NCI-H748 treated with DMSO at 0.1 percent for 48 hours (cell line): ENCODE measurements at places on chromosomes 2 and 18.

GRCh38 chr2:200471324-200471848 lies 38.5 kb downstream of the KCTD18 start:
- peak; percentile 76 for DNase-seq

- DNase-seq = peak; percentile 67
Measured at GRCh38 chr2:214492152-214492551, 81.3 kb downstream of the VWC2L start.

GRCh38 chr18:27652480-27653121 lies 467.5 kb upstream of the CHST9 start:
- no peak for DNase-seq

DNA sequence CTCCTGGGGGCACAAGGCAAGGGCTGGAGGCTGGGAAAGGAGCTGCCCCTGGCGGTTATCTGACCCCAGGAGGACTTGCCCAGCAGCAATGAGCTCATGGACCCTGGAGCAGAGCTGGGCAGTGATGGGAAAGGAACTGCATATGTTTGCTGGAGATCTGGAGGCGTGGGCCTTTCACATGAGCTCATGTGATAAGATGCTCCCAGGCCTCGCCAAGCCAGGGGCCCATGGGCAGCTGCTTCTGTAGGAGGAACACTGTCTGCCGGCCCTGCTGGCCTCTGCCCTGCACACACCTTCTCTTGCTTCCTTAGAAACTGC lies 9.0 kb upstream of the NPPC start:
- no peak for DNase-seq

DNA sequence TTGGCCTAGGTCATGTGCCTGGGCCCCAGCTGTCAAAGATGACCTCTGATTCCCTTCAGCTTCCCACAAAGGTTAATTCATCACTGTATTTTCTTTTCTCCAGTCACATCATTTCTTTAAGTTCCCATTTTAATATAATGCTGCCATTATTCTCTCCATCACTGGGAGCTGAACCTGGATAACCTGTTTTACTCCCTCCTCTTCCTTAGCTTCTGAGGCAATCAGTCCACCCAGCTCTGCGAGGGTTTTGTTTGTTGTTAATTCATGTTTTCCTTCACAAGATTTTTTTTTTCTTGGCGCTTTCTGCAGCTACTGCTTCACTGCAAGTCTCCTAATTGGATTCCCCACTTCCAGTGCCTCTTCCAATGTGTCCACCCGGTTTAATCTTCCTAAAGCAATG lies 5.1 kb upstream of the EML4 start:
- no peak for DNase-seq

DNA sequence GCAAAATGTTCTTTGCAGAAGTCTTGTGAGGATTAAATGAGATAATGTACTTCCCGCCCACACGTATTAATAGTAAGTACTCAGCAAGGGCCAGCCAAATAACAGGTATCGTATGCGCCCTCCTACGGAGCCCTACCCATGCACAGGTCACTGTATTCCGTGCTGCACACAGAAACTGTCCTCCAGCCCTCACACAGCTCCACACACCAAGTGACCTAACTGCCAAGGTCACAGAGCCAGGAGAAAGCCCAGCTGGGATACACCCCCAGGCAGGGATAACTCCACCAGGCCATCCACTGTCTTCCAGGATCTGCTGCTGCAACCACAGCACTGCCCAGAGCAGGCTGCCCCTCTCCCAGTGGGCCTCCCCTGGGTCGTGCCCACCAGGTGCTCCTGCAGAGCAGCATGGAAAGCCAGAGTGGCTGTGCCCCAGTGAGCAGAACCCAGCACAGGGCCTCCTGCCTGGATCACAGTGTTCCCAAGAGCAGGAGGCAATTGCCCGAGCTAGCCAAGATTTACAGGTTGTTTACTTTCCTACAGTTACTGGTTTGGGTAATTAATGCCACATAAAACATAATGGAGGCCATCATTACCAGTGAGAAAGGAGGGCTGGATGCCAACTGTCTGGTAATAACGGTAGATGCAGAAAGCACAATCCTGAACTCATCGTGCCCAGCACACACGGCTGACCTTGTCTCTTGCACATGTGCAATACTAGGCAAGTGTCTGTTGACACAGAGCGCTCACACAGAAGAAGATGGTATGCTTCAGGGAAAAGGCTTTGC lies 24.4 kb downstream of the TFCP2L1 start:
- peak; percentile 29 for DNase-seq

- no peak for DNase-seq
Measured at GRCh38 chr18:78711316-78711715, 268.3 kb upstream of the SALL3 start.

GRCh38 chr2:238032755-238033337 lies 28.0 kb upstream of the SCLY start:
- no peak for DNase-seq

DNA sequence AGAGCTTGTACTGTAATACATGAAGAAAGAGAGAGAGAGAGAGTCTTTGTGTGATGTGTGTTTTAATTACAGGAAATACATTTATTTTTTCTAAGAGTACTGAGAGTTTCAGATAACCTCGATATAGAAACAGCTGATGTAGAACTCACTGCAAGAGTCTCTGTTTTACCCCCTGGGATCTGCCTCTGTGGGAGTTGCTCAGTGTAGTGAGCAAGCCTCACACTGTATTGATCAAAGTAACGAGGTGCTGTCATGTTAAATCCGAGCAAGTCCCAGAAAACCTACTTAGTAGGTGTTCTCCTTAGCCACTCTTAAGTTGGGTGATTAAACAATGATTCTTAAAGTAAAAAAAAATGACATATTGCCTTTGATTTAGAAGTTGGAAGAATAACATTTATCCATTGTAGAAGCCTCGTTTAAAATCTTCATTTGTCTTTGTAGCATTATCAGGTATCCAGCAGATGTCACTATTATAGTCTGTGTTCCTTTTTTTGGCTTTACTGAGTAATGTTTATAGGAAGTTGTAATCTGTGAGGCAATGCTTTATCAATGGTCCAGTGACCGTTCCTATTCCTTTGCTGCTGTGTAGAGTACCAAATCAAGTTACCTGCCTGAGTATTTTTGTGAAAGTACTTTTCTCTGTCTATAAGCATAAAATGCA lies 219.0 kb downstream of the MYO3B start:
- DNase-seq = peak; percentile 47

DNA sequence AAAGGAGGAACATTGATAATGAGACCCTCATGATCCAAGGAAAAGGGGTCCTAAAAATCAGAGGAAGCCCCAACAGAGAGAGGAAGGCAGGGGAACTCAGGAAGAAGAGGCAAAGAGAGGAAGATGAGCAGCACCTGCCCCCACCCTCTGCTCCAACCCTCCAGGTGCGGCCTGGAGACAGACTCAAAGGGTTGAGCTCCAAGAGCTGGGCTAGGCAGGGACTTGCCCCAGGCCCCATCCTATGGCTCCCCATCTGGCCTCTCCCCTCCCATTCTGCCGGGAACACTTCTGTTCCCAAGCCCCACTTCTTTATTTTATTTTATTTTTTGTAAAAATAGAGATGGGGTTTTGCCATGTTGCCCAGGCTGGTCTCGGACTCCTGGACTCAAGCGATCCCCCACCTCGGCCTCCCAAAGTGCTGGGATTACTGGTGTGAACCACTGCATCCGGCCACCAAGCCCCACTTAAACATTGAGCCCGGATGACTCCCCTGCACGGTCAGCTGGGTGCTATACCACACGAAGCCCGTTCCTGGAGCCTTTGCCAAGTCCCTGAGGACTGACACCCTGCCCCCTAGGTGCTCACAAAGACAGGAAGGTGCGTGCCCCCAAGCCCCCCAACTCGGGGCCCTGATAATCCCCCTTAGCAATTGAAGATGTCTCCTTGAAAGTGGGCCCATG lies 3.8 kb upstream of the GPR55 start:
- DNase-seq = no peak

DNA sequence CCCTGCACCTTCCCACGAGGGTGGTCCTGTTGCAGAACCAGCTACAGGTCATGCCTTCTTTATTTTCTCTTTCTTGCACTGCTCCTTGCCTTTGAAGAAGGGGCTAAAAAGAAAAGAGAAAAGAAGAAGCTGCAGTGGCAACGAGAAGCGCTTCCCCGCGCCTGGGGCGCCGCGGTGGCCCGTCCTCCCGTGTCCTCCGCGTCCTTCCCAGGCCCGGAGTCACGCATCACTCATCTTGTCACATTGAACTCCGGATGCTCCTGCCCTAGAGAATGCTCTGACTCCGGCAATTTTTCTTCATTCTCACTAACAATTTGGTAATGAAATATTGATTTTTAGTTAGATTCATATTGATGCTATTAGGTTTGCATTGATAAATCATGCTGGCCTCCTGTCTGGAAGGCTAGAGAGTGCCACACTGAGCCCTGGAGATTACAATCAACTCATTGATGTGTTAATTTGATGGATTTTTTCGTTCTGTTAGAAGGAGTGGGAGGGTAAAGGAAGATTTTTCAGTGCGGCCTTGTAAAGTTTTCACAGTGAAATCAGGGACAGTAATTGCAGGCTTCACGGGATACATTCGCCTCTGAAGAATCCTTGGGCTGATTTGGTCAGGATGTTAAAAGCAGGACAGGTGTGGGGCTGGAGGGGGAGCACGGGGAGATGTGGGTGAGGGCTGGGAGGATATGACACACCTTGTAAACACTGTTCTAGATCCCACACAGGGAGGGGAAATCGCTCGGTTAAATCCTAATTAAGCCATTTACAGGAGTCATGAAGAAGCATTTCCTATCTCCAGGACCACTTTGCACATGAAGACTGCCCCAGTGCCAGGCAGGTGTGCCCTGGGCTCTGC lies 349.3 kb downstream of the ZNF516 start:
- DNase-seq = no peak

DNA sequence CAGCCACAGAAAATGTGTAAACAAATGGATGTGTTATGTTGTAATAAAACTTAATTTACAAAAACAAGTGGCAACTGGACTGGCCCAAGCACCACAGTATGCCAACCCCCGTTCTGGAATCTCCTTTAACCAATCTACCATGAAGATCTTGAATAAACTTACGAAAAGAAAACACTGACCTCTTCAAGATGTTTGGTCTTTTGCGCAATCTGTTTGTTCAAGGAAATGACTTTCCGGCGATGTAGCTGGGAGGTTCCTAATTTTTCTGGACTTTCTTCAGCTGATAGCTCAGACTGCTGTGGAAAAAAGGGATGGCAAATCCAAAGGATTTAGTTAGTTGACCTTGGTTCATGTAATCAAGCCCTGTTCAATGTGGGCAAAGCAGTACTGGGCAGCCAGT lies 55.7 kb downstream of the CCDC93 start:
- DNase-seq = no peak

GRCh38 chr2:55431982-55432627 lies 12.4 kb upstream of the CCDC88A start:
- no peak for DNase-seq

- DNase-seq = no peak
Measured at GRCh38 chr2:234569776-234570430, 73.0 kb upstream of the ARL4C start.

GRCh38 chr18:75656035-75656434 lies 228.5 kb upstream of the SMIM21 start:
- no peak for DNase-seq

DNA sequence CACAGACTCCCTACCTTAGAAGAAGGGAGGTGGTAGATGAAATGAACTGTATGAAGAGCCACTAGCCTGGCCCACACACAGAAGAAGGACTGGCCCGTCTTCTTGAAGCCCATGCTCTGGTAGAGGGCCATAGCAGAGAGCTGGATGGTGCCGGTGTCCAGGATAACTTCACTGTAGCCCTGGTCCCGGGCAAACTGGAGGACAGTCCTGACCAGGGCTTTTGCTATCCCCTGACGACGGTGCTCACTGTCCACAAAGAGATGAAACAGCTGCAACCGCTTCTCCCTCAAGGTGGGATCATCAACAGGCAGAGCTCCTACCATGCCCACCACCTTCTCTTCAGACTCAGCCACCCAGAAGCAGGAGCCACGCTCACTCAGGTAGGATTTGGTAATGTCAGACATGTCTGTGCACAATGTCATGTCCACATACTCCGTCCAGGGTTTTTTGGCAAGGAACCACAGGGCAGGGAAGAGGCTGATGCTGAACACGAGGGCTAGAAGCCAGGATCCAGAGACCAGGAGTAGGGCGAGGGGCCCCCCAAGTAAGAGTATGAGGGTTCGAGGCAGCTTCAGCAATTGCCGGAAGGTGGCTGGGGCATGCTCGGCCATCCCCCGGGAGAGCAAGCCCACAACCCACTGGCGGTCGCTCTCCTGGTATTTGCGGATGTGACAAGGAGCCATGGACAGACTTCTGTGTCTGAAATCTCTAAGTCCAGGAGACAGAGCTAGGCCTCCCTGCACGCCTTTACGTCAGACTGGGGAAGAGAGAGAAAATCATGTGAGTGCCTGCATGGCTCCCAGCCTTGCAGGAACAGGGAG lies 1.1 kb downstream of the NAT8 start:
- DNase-seq = no peak

DNA sequence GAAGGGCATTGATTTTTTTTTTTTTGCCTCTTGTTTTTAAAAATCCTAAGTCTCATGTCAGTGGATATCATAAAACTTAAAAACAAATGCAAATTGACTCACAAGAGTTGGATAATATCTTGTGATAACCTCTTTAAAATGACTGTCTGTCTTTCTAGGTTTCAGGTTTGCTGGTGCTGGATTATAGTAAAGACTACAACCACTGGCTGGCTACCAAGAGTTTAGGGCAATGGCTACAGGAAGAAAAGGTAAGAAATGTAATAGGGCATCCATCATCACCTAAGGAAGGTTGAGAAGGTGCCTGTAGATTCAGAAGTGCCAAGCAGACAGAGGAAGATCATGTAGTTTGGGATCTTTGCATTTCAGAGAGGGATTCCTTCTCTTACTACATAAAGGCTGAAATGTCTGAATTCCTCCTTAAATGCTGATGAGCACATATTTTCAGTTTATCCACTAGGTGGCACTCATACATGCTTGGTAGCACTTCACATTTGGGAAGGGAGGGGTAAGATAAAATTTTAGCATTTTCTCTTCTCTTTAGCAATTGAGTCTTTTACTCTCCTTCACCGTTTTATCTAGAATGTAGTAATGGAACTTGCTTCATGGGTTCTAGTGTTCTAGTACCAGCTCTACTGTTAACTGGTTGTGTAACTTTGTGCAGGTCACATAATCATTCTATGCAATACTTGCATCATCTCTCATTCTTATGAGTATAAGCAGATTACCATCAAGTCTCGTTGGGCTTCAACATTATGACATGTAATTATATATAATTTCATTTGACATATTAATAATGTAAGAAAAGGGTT lies 21.1 kb downstream of the CPS1 start:
- peak; percentile 53 for DNase-seq

DNA sequence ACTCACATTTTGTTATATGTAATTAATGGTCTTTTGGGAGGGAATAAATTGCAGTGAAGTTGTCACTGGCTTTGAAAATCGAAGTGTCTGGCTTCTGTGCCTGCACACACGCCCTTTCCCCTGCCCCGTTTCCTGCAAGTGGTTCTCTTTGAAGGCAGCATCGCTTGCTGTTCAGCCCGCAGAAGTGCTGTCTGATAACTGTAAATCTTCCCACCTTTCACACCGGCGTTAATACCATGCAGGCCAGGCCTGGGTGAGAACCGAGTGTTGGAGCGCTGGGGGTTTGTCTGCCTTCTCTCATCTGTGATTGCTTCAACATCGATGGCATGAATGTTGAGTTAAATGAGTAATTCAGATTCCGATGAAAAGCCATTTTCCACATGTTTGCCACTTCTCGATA lies 37.9 kb upstream of the RPL31 start:
- DNase-seq = no peak
